ENCODE measurements at places on chromosomes 6 and 20. TPM values are rescaled to one million over a fixed set of nuclear protein-coding genes. Genes with fewer than 3 reads are reported as not detected.

ABRACL gene
- 160 TPM for total RNA-seq

PI16 gene
- total RNA-seq: not detected

BEND6 gene
- 6.7 TPM for total RNA-seq

CD109 gene
- total RNA-seq: 5.3 TPM

SLC12A5 gene
- 0.35 TPM for total RNA-seq

GPR6 gene
- not detected for total RNA-seq

LRRN4 gene
- total RNA-seq: 2.2 TPM

CCM2L gene
- total RNA-seq: 13.3 TPM

ZBTB12 gene
- total RNA-seq: 14.9 TPM

TOX2 gene
- 1.5 TPM for total RNA-seq

- DNase-seq: no peak
These were observed 26.5 kb downstream of the CD109 start for GRCh38 chr6:73722318-73723060.

- DNase-seq: no peak
These were observed 236.8 kb upstream of the FKBP1C start for GRCh38 chr6:62974452-62974851.

- no peak for DNase-seq
These were observed 4.6 kb upstream of the MYB start for GRCh38 chr6:135176464-135176863.

GRCh38 chr6:9484686-9485085, 930.2 kb downstream of the TFAP2A start:
- no peak for DNase-seq

- DNase-seq: no peak
These were observed 28.5 kb upstream of the MRPS18A start for GRCh38 chr6:43716099-43716498.

DNA sequence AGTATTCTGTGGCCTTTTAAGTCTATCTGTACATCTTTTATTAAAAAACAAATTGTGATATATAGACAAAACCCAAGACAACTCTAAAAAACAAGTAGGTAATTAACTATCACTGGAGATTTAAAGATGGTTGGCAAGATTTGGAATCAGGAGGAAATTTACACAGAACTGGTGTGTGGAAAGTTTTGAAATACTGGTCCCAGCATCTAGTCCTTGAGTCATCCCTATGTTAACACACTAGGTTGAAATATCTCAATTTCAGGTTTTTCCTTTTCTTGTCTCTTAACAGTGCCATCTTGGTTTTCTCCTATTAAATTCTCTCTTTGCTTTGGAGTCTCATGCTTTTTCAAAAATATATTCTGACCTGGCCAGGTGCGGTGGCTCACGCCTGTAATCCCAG, 27.5 kb downstream of the SASH1 start:
- no peak for DNase-seq

DNA sequence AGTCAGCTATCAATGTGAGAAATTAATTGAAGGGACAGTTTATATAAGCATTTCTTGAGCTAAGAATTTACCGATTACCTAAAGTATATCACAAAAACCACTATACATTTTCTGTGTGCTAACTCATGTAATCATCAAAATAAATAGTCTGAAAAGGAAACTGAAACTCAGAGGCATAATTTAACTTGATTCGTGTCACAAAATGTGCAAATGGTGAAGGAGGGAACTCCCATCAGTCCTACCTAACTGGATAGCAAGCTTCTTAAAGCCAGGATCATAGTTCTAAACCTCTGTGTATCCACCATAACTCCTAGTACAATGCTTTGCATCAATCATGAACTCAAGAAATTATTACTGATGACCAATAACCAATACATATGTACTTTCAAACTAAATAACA, 91.0 kb downstream of the ASCC3 start:
- no peak for DNase-seq

- no peak for DNase-seq
These were observed 164.0 kb downstream of the PDE7B start for GRCh38 chr6:136015531-136015930.

- DNase-seq: no peak
These were observed 91.9 kb downstream of the PLCB4 start for GRCh38 chr20:9160757-9161156.

- peak; percentile 57 for DNase-seq
These were observed 571 bp upstream of the FOXC1 start for GRCh38 chr6:1609041-1609647.

GRCh38 chr20:21325296-21325695, 22.2 kb downstream of the XRN2 start:
- DNase-seq: no peak

- no peak for DNase-seq
These were observed 236.4 kb downstream of the FOXA2 start for GRCh38 chr20:22348010-22348409.

- DNase-seq: no peak
These were observed 91.3 kb upstream of the MAP3K7 start for GRCh38 chr6:90678049-90678779.

- DNase-seq: peak; percentile 28
These were observed 44.8 kb upstream of the EMILIN3 start for GRCh38 chr20:41411391-41411847.

DNA sequence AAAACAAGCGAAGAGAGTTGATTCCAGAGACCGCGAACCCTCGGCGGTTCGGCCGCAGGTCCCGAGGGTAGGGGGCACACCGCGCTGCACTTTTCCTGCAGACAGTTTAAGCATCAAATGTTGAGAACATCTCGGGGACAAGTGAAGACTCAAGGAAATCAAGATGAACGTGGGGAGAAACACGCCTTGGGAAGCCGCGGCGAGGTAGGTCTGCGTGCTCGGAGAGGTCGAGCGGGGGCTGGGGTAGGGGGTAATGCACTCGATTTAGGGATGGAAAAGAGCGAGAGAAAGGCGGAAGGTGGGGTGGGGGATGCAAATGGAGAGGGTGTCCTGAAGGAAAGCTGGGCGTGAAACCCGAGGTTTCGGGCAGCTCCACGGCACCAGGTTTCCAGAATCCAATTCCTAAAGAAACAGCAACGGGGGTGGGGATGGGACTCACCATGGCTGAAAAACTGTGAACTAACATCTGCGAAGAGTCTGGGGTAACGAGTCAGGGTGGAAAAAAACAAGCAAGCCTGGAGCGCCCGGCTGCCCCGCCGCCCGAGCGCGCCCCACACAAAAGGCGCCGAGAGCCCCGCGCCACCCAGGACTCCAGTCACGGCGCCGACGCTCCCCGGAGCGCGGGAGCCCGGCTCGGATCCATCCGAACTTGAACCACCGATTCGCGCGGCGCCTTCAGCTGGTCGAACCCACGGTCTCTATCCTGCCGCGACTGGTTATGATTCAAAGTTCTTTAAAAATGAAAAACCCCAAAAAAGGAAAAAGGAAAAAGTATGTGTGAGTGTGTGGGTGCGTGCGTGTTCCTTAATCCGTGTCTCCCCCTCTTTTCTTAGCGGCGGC, 3.5 kb downstream of the TFAP2A start:
- DNase-seq: peak; percentile 68
